NCI-H1092 treated with DMSO at 0.1 percent for 48 hours (cell line): ENCODE measurements at places on chromosomes 4 and X.

GRCh38 chr4:44002368-44002767 lies 446.2 kb downstream of the KCTD8 start:
- no peak for DNase-seq

DNA sequence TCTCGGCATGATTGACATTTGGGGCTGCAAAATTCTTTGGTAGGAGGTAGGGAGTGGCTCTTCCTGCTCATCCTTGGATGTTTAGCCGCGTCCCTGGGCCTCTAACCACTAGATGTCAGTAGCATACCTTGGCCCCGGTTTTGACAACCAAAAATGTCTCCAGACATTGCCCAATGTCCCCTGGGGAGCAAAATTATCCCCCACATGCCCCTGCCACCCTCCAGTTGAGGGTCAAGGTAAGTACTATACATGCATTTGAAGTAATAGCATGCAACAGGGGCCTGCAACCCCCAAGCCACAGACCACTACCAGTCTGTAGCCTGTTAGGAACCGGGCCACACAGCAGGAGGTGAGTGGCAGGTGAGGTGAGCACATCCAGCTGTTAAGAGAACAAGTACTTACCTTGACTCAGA lies 17.6 kb upstream of the KIAA1210 start:
- no peak for DNase-seq

GRCh38 chr4:173237762-173238161 lies 69.2 kb downstream of the GALNT7 start:
- no peak for DNase-seq

- DNase-seq = no peak
Measured at GRCh38 chr4:103842076-103842475, 122.3 kb upstream of the TACR3 start.

DNA sequence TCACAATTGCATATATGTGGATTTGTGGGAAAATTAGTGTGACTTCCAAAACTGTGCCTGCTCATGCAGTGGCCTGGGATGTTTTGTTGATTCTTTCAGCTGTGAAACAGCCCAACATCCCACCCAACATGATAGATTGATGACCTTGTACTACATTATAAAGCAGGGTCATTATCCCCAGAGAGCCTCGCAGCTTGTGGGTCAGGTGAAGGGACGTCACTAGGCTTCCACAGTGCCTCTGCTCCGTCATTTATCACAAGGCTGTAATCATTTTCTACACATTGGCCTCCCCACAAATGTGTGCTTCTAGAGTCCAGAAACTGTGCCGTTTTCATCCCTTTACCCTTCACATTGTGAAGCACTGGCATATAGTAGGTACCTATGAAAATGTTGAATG lies 31.6 kb downstream of the ALPK1 start:
- DNase-seq = no peak

GRCh38 chr4:155072417-155072816 lies 136.0 kb upstream of the NPY2R start:
- DNase-seq = no peak

- DNase-seq = no peak
Measured at GRCh38 chr4:528835-529234, 29.8 kb downstream of the PIGG start.

DNA sequence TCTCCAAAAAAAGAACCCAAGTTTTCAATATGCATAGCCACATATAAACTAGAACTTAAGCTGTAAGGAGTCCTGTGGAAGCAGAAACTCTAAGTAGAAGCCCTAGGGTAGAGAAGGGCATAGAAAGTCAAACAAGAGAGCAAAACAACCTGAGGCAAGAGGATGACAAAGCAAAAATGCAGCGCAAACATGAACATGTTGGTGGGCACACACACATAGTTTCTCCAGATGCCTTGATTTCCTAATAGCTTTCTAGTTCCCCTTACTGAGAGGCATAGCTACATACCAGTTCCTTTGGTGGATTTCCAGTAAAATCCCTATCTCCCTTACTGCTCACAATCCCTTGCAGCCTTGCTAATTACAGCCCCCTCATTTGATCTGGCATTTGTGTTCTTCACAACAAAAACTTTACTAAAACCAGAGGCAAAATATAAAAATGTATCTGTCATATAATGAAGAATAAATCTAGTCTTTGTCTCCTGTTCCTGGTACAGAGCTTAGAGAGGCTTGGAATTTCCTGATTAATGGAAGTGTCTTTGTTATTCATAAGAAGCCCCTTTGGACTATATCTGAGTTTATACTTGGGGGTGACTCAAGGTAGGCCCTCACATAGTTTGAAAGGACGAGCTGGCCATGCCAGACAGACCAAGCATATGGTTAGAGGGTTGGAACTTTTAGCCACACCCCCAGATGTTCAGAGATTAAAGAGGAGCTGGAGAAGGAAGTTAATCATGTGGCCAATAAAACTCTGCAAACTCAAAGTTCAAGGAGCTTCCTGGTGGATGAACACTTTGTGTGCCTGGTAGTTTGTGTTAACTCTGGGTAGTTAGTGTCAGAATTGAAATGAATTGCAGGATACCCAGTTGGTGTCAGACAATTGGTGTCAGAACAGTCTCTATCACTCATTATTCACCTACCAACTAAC lies 52.7 kb upstream of the ZCCHC13 start:
- DNase-seq = no peak
